ENCODE measurements at places on chromosomes 4 and X.

DNA sequence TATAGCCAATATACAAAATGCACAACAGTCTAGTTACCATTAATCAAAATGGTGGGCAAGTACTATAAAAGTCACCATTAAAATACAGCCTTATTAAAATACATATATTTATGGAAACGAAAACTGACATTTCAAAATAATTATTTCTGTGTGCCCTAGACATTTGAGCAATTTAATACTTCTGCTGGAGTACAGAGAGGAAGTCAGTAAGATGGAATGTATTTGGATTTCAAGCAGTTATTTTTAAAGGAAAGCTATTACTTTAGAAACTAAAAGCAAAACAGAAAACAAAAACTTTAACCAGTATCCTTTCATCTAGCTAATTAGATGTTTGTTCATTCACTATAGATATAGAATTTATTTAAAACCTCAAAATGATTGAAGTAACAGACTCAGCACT is 37.8 kb upstream of the TLR2 start:
- DNase-seq = no peak

DNA sequence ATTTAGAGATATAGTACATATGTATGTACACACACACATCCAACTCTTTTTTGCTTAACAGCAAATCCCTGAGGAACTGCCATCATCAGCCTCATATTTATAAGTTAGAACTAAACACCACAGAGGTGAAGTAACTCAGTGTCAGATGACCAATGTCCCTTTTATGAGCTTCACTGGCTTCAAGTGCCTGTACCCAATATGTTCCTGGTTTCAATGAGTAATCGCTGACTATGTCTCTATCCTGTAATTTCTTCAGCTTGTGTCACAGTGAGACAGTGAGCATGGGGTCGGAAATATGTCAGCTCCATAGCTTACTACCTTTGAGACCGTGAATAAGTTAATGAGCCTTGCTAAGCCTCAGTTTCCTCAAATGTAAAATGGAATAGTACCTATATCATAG is 136.2 kb upstream of the RASGEF1B start:
- no peak for DNase-seq

DNA sequence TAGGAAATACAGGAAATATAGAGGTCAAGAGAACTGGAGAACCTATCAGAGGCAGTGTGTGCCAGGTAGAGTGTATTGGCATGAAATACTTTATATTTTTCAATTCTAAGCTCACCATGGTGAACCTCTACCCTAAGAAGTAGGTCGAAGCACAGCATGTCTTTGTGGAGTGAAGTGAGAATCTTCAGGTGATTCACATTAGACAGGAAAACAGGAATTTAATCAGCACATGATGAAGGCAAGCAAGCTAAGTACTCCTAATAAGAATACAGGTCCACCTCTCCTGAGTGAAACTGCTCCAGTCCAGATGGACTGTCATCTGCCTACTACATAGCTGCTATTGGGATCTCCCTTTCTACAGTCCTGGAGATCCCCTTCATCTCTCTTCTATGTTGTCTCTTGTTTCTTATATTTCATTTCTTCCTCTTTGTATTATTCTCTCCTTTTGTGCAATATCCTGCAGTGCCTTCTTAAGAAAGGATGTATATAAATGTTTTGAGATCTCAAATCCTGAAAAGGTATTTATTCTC is 159.0 kb downstream of the LRBA start:
- DNase-seq = no peak

- no peak for DNase-seq
Measured at GRCh38 chrX:40530509-40530908, 50.3 kb upstream of the ATP6AP2 start.

DNA sequence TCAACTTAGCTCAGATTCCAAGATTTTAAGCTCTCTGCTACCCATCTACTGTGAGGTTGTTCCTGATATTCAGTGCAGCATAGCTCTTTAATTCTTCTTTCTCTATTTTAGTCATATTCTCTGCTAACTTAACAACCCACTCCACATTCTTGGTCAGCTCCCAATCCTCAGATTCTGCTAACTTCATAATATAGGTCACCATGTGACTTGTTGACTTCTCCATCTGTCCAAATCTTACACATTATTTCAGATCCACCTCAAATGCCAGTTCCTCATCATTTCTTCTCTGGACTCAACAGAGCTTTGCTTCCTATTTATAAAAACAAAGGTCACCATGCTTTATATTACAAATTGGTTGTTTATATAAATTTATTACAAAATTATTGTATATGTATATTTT is 29.3 kb upstream of the RXFP1 start:
- no peak for DNase-seq

DNA sequence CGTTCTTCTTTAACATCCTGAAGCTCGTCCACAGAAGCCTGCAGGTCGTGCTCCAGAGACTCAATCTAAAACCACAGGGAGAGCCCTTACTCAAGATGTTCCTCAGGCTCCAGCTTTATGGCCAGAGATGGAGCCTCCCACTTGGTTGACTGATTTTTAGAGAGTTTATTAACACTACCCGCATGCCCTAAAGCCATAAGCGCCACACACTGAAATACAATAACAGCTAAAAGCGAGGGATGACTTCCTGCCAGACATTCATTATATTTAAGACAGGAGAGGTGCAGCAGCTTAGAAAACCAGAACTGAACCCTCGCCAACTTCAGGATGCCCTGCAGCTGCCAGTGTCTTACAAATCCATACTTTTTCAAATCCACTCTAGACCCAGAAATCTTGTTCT is 42.0 kb downstream of the SOD3 start:
- DNase-seq = no peak

- DNase-seq = peak; percentile 69
Measured at GRCh38 chrX:9342561-9343051, 122.3 kb upstream of the TBL1X start.

DNA sequence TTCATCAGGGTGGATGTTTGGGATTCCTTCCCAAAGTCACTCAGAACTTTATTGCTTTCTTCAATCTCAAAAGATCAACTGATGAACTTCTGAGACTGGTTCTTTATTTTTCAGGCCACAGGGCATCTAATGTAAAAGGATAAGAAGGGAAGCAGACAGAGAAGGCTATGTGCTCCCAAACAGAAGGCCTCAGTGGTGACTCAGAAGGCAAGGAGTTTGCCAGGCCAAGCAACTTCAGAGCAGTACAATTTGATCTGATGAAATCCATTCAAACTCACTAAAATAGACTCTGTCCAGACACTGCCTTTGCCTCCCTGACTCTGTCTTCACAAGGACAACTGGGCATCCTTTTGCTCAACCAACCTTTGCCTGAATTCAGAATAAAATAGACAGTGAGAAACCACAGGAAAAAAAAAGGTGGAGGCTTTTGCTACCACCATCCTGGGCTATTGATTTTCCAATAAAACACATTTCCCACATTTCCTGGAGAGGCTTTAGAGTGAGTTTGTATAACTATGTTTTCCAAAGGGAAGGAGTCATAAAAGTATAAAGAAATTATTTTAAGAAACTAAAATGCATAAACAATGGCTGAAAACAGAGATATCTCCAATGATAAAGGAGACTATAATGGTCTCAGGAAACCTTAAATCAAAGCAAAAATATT is 55.2 kb downstream of the ARHGEF6 start:
- no peak for DNase-seq

DNA sequence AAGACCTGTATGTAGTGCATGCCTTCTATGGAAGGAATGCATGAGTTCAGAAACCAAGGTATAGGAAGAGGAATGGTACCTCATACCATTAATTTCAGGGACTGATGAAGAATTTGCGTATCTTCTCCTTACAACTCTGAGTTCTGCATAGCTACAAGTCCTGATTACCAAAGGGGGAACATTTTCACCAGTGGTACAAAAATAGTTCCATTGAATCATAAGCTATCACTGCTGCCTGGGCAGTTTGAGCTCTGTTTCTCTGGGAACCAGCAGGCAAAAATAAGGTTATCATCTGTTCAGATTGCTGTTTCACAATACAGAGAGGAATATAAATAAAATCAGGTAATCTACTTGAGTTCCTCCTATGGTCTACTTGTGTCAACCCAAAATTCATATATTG is 77.9 kb upstream of the GNPDA2 start:
- DNase-seq = no peak

DNA sequence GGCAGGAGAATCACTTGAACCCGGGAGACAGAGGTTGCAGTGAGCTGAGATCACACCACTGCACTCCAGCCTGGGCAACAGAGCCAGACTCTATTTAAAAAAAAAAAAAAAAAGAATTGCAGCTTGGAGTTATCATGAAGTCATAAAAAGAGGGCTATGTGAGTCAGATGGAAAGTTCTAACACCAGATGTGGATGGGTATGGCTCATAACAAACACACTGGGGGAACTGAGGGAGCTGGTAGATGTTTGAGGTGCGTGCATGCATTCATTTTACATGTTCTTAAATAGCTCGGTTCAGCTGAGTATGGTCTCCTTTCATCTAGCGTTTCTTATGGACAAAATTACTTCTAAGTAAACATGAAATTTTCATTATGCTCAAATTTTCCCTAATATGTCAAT is 11.7 kb downstream of the TRMT2B start:
- DNase-seq = no peak

GRCh38 chr4:73693811-73694210 is 46.6 kb upstream of the CXCL8 start:
- no peak for DNase-seq

- no peak for DNase-seq
Measured at GRCh38 chrX:19177721-19178120, 55.5 kb upstream of the ADGRG2 start.

GRCh38 chr4:43348591-43348990 is 456.1 kb downstream of the GRXCR1 start:
- DNase-seq = no peak

DNA sequence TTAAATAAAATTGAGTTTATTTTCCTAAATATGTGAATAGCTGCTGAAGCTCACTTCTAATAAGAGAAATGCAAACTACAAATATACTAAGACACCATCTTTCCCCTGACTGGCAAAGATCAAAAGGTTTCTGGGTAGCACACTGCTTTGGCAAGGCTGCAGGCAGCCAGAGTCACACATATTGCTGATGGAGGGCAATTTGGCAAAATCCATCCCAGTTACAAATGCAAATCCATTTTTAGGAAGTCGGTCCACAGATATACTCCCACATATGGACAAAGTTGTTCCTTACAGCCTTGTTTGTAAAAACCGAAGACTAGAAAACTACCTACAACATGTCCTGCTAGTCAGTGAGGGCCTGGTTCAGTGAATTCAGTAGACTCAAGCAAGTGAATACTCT is 12.4 kb downstream of the USP46 start:
- DNase-seq = no peak

- peak; percentile 57 for DNase-seq
Measured at GRCh38 chrX:109890910-109891502, 111.9 kb upstream of the TMEM164 start.

DNA sequence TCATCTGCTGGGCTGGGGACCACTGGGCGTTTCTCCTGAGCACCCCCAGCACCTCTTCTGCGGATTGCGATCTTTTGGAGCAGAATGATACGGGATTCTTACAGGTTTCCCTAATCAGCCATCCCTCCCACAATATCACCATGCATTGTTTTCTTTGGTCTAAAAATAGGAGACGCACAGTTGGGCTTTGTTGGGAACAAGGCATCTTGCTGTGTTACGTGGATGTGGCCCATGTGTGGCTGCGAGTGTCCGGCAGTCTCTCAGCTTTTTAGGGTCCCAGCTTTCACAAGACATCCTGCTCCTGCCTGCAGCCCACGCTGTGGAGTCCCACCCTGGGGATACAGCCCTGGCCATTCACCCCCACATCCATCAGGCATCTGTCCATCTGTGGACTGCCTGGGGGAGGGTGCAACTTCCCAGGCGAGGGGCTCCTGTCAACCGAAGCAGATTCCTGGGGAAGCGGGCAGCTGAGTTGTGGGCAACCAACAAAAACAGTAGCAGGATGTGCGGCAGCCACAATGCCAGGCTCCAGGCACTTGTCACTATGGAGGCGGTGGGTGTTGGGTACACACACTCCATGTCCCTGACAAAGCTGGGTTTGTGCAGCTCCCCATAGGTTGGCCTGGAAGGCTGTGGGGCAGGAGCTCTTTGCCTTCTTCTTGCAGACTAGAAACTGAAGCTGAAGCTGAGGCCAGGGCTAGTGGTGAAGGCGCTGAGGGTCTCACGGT is 185.5 kb upstream of the PSAPL1 start:
- DNase-seq = no peak

DNA sequence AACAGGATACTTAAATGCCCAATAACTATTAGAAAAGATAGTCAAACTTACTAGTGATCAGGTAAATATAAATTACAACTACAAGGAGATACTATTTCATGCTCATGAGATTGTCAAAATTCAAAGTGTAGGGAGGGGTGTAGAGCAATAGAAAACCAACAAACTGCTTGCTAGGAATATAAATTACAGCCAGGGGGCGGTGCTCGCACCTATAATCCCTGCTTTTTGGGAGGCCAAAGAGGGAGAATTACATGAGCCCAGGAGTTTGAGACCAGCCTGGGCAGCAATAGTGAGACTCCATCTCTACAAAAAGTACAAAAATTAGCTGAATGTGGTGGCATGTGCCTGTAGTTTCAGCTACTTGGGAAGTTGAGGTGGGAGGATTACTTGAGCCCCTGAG is 556.5 kb upstream of the NR3C2 start:
- no peak for DNase-seq

- no peak for DNase-seq
Measured at GRCh38 chr4:5784960-5785611, 74.1 kb downstream of the EVC start.

- no peak for DNase-seq
Measured at GRCh38 chrX:15916704-15917084, 62.1 kb upstream of the AP1S2 start.
